ENCODE measurements at places on chromosomes 12 and 14.

- DNase-seq = no peak
Measured at GRCh38 chr12:115243933-115244628, 560.1 kb upstream of the TBX3 start.

GRCh38 chr12:132229926-132230325 is 85.7 kb downstream of the NOC4L start:
- DNase-seq = no peak

GRCh38 chr12:54628186-54628846 is 6.4 kb downstream of the LACRT start:
- DNase-seq = no peak

- DNase-seq = no peak
Measured at GRCh38 chr12:122875590-122876220, 20.2 kb downstream of the VPS37B start.

DNA sequence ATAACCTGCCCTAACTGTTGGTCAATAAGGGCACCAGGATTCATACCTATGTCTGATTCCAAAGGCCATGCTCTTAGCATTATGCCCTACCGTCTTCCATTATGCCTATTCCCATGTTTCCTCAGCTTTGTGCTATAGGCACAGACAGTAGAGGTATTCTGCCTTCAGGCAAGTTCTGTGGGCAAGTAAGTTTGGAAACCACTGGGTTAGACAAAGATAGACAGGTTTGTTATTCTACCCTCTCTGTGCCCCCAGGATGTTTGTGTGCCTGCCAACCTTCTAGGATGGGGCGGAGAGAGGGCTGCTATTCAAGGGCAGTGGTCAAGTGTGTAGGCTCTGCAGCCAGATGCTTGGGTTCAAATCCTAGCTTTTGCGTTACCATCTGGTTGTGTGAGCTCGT is 4.6 kb downstream of the RAPGEF3 start:
- DNase-seq = no peak

DNA sequence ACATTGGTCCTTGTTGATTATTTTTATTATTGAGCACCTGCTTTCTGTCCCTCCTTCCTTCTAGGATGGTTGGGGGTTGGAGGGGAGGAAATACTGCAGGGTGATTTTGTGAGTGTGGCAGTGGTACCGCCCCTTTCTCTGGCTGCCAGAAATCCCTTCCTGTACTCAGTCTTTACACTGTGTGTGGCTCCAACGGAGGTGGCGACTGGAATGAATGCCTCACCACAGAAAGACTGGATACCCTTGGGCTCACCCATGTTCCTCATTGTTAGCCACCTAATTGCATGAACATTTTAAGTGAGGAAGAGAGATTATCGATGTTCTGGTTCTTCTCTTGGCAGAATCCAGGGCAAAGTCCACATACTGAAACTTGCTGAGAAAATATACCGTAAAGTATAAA is 272.0 kb upstream of the E2F7 start:
- DNase-seq = no peak

- DNase-seq = no peak
Measured at GRCh38 chr12:80183939-80184338, 84.6 kb downstream of the OTOGL start.

GRCh38 chr12:2318286-2318685 is 265.5 kb downstream of the CACNA1C start:
- DNase-seq = no peak

GRCh38 chr14:32980902-32981501 is 42.3 kb downstream of the NPAS3 start:
- no peak for DNase-seq

GRCh38 chr14:53209370-53209769 is 56.2 kb upstream of the DDHD1 start:
- no peak for DNase-seq

DNA sequence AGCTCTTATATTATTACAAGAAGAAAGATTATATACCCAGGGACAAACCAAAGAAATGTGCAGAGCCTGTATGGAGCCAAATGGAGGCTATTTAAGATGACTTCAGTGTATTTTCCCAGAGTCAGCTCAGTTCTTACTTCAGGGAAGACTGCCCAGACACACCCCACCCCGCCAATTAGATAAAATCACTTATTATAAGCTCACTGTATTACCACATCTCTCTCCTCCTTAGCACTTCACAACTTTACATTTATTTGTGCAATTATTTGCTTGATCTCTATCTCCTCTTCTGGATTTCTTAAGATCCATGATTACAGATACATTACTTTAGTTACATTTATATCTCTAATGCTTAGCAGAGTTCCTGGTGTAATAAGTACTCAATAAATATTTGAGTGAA is 24.7 kb upstream of the WDR89 start:
- DNase-seq = no peak

DNA sequence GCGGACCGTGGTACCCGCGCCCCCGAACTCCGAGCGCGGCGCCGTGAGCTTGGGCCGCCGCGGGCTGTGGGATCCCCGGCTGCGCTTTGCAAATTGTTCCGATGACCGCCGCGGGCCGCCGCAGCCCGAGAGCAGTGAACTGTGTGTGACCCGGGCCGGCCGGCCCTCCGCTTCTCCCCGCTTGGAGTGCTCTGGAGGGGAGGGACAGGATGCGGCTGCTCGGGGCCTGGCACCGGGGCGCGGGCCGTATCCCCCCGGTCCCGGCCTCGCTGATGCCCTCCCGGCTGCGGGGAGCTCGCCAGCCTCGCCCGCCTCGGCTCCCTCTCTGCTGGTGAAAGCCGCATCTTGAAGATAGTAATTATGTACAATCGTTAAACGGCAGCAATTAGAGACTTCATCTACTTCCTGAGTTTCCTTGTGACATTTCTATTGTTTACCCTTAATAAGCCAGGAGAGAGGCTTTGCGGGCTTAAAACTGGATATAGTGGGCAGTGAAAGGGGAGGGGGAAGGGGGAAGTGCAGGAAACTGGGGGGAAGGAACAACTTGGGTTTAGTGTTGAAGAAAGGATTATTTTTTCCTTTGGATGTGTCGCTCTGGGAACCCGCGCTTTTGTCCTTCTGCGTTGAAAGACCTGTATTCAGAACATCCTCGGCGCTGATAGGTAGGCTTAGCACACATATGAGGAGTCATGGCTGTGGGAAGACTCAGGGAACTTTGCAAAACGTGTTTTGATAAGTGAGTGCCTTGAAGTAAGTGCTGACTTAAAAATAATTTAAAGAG is 1.2 kb downstream of the PELI2 start:
- peak; percentile 13 for DNase-seq

GRCh38 chr12:41531147-41531829 is 343.2 kb downstream of the PDZRN4 start:
- DNase-seq = no peak

DNA sequence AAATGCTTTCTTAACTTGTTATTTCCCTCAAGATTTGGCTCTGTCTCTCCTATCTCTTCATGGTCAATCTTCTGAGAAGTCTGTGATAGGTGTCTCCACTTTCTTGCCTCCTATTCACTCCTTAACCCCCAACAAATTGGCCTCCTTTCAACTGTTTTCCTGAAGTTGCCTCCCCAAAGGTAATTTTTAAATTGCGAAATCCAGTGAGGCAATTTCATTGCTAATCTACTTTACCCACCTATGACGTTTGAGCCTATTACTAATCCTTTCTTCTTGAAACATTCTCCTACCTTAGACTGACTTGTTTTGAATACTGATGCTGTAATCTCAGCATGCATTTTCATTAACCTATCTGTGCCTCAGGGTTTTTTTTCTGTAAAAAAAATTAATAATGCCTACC is 6.0 kb upstream of the KCNH5 start:
- no peak for DNase-seq

GRCh38 chr12:110791589-110791988 is 48.9 kb upstream of the PPP1CC start:
- no peak for DNase-seq

DNA sequence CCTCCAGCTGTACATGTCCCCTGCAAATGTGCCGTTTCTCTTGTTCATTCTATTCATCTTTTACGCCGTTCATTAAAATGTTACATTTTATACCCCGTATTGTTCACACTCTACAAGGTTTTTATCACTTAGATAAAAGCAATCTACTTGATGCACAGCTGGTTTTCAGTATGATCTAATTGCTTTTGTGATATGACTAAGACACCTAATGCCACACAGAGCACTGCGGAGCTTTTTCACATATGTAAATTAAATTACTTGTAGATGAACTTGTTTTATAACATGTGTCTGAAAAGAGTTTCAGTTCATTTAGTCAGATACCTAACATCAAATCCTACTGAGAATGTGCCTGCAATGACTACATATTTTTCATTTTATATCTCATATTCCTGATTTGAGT is 40.9 kb upstream of the RERGL start:
- DNase-seq = no peak

- no peak for DNase-seq
Measured at GRCh38 chr12:2011643-2012607, 7.7 kb upstream of the DCP1B start.

DNA sequence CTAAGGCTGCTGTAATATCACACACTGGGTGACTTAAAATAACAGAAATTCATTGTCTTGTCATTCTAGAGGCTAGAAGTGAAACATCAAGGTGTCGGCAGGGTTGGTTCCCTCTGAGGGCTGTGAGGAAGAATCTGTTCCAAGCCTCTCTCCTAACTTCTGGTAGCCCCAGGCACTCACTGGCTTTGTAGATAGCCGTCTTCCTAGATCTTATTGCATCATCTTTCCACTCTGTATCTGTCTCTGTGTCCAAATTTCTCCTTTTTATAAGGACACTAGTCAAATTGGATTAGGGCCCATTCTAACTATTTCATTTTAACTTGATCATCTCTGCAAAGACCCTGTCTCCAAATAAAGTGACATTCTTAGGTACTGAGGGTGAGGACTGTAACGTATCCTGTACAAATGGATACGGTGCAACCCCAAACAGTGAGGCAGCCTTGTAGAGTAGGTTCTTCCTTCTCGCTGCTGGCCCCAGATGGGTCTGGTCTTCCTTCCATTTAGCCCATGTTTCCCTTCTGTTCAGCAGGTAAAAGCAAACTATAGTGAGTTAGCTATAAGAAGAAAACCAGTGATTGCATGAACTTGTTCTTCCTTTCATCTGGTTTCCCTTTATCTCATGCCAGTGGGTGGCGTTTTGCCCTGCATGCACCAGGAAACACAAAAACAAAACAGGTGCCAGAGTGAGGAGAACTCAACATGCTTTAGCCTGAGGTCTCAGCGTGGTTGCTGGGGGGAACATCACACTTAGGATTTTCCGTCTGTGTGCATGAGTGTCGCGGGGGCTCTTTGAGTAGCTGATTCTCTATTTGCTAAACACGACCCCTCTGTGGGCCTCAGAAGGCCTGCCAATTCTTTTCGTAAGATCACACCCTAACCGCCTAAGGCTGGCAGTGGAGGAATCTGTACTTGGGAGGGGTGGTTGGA is 19.5 kb downstream of the TTC9 start:
- peak; percentile 57 for DNase-seq

DNA sequence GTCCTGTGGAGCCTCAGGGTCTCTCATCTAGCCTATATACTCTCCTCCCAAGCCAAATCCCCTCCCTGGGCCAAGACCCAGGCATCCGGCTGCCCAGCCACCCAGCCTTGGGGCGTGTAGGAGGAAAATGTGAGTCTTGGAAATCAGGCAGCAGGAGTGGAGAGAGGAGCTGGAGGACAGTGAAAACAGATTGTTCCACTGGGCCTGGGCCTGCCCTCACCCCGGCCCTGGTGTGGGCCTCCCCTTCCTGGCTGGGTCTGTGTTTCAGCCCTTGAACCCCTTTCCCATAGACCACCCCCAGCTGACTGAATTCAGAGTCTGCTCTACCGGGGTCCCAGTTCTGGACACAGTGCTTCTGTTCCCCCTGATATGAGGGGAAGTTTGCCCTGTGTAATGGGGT is 6.7 kb downstream of the ITGA5 start:
- no peak for DNase-seq

DNA sequence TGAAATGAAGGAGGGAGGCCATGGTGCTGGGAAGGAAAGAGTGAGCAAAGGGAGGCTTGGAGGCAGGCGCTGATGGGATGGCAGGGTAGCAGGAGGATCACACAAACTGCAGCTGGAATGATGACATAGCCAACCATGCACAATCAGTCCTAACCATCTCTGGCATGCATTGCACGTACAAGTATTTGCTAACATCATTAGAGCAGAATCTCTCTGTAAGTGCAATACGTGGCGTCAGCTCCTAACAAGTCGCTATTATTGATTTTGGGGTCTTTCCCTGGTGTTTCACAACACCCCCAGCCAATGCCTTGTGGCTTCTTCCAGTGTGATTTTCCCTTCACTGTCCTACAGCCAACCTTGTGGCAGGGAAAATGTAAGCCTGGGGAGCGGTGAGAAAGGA is 18.5 kb downstream of the BDKRB1 start:
- DNase-seq = no peak

DNA sequence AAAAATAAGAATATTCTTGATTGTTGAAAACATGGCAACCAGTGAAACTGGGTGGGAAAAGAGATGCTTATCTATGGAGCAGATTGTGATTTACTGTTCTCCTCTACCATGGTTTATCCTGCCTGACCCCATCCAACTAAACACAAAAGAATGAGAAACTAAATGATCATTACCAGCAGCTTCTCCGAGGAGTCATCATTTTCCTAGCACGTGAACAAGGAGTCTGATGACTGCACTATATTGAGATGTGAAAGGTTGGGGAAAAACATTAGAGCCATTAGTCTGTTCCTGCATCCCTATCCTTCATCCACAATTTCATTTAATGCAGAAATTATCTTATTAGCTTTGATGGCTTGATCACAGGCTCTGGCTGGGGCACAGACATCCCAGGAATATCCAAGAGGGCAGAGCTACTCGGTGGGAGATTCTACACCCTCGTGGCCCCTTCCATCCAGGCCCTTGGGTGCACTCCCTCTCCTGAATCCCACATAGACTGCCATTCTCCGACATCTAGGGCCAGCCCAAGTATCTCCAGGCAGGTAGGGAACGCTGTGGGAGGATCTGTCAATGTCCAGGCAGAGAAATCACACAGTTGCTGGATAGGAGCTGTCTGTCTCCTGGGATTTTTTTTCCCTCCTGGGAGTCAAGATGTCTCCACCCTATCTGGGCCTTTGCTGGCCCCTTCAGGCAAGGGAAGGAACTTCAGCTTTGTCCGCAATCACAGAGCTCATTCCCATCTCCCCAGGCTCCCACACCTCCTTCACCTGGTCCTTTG is 43.3 kb upstream of the DHRS4 start:
- DNase-seq = no peak

Measured in central memory CD4-positive, alpha-beta T cell (primary cell).